ENCODE measurements at places on chromosomes 3 and 15. TPM values are rescaled to one million over a fixed set of nuclear protein-coding genes. Genes with fewer than 3 reads are reported as not detected.
A peak's percentile ranks its signal among the peaks of the same experiment; 100 is the strongest.

Gene PSTPIP1
- 1.2 TPM for total RNA-seq

Gene ACTC1
- total RNA-seq: not detected

Gene SETD2
- total RNA-seq: 35.8 TPM

Gene IQCH
- total RNA-seq: 4.4 TPM

Gene CP
- not detected for total RNA-seq

Gene ACP3
- total RNA-seq: not detected

Gene LEKR1
- total RNA-seq: 1.3 TPM

Gene RTP1
- total RNA-seq: not detected

Gene SEMA3F
- 34.6 TPM for total RNA-seq

Gene GOLGA6L9
- total RNA-seq: 4.1 TPM

Gene ANKRD34C
- not detected for total RNA-seq

Gene KLHL40
- not detected for total RNA-seq

- H3K4me1 ChIP-seq: peaks cover 6% of the 10 kb centered on the region
- DNase-seq: no peak
- no peaks in the 10 kb centered on the region for H3K27me3 ChIP-seq
- no peak overlapping the region for H3K4me3 ChIP-seq
Observed at GRCh38 chr3:40382617-40382979, 4.4 kb upstream of the ENTPD3 start.

GRCh38 chr15:70097063-70097320, 725 bp downstream of the TLE3 start:
- peaks cover 29% of the 10 kb centered on the region for H3K36me3 ChIP-seq
- peaks cover 29% of the 10 kb centered on the region for H3K4me1 ChIP-seq
- no peak for DNase-seq
- no peak overlapping the region for H3K27ac ChIP-seq
- no peaks in the 10 kb centered on the region for H3K27me3 ChIP-seq

- no peaks in the 10 kb centered on the region for H3K36me3 ChIP-seq
- H3K27me3 ChIP-seq: no peaks in the 10 kb centered on the region
- H3K4me1 ChIP-seq: no peaks in the 10 kb centered on the region
- DNase-seq: no peak
- H3K4me3 ChIP-seq: no peak overlapping the region
- no peak overlapping the region for H3K27ac ChIP-seq
Observed at GRCh38 chr15:35784745-35785144, 238.8 kb upstream of the DPH6 start.

DNA sequence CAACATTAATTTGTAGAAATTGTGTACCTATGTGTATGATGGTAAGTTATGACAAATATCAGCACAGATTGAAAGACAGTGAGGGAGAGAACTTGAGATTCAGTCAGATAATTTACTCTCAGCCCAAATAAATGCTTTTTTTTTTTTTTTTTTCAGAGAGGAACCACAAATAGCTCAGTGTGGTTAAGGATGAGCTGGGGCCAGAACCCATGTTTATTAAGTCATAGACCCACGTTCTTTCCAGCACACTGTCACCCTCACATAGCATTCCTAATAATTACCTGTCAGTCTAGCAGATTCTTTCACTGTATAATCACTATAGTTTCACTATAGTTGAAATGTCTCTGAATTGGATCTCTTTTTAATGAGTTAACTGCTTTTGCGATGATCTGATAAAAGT, 246.1 kb downstream of the ZIC1 start:
- no peaks in the 10 kb centered on the region for H3K27me3 ChIP-seq
- no peaks in the 10 kb centered on the region for H3K4me1 ChIP-seq
- H3K4me3 ChIP-seq: no peak overlapping the region
- H3K36me3 ChIP-seq: no peaks in the 10 kb centered on the region

GRCh38 chr3:61903931-61904657, 342.7 kb downstream of the PTPRG start:
- H3K27me3 ChIP-seq: no peaks in the 10 kb centered on the region
- no peak overlapping the region for H3K4me3 ChIP-seq
- peak; percentile 85 for DNase-seq
- H3K27ac ChIP-seq: peak overlapping the region; percentile 31
- H3K4me1 ChIP-seq: peaks cover 11% of the 10 kb centered on the region
- H3K36me3 ChIP-seq: peaks cover 15% of the 10 kb centered on the region

DNA sequence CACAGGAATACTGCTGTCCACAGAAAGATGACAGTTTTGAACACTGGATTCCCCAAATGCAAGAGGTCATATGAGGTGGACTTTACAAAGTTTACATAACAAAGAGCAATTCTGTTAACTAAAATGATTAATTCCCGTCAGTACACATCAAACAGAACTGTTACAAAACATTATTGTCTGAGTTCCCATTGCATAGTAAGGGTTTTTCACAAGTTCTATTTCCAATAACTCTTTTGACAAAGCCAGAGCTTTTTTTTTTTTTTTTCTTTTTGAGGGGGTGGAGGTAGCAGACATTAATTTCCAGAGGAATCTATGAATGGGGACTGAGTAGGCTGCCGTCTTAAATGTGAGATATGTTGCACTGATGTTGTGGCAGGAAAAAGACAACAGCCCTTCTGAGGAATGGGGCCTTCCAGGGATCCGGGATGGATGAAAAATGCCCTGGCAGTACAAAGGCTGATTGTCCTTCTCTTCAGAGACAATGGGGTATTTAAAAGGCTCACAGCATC, 178.1 kb upstream of the KBTBD8 start:
- H3K36me3 ChIP-seq: no peaks in the 10 kb centered on the region
- H3K27me3 ChIP-seq: peaks cover 11% of the 10 kb centered on the region
- H3K4me3 ChIP-seq: no peak overlapping the region
- H3K4me1 ChIP-seq: no peaks in the 10 kb centered on the region
- no peak for DNase-seq

GRCh38 chr3:95923496-95924210, 890.7 kb upstream of the EPHA6 start:
- peak overlapping the region; percentile 75 for H3K27ac ChIP-seq
- H3K36me3 ChIP-seq: no peaks in the 10 kb centered on the region
- H3K27me3 ChIP-seq: no peaks in the 10 kb centered on the region
- H3K4me1 ChIP-seq: peaks cover 16% of the 10 kb centered on the region

- peaks cover 19% of the 10 kb centered on the region for H3K4me1 ChIP-seq
- peaks cover 92% of the 10 kb centered on the region for H3K36me3 ChIP-seq
- no peaks in the 10 kb centered on the region for H3K27me3 ChIP-seq
- no peak overlapping the region for H3K4me3 ChIP-seq
Observed at GRCh38 chr15:51907136-51907862, 64.3 kb downstream of the LEO1 start.

DNA sequence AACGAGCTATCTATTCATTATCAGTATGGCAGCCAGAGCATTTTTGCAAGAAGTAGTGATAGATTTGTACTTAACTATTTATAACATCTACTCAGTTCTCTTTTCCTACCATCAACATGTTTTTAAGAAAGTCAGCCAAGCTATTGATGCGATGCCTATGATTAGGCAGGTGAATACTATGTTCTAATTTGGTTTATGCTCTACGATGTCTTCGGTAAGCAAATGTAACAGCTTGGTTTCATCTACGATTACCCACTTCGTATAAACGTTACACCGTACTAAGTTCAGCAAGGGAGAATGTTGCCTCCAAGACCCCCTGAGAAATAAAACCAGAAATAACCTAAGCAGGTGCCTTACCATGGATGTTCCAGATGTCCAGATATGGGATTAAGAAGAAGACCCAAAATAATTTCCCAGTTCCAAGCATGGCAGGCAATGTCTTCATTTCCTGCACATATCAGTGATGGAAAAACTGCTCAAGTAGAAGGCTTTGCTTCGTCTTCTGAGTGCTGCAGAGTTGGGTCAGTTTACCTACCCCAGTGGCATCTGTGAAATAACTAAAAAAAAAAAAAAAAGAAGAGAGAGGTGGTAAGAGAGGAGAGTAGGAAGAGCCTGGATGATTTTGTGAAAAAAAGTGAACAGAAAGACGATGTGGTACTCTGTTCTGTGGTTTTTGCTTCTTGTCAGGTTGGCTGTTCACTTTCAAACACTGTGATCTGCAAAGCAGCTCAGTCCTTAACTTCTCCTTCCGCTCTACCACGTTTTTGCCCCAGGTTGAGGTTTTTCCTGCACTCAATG, at the start of gene BTLA:
Gene BTLA, minus strand, starts transcription at position 559 of the 798 bp plus-strand sequence. Its CDS starts 114 bp downstream, at position 445.
- H3K4me3 ChIP-seq: no peak within 1 kb of the TSS
- no peaks in the 10 kb centered on the region for H3K27me3 ChIP-seq
- no peak for DNase-seq

DNA sequence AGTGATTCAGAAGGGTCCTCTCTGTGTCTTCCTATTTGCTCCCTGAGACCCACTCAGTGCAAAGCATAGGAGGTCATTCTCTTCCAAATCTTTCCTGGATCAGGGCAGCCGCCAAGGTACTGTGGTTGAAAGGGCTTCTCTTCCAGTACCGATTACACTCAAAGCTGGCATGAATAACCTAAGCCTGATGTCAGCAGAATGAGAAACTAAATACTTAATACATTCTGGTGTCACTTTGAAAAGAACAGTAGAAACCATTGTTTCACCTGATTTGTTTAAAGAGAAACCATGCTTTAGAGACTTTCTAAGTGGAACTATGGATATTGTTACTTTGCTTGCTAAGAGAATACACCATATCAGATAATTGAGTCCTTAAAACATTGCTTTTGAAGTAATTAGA, 50.2 kb downstream of the PDHB start:
- peak; percentile 31 for DNase-seq
- H3K27ac ChIP-seq: peak overlapping the region; percentile 77
- no peaks in the 10 kb centered on the region for H3K27me3 ChIP-seq
- peaks cover 25% of the 10 kb centered on the region for H3K4me1 ChIP-seq
- H3K4me3 ChIP-seq: peak overlapping the region; percentile 24
- H3K36me3 ChIP-seq: peaks cover 46% of the 10 kb centered on the region

- no peak overlapping the region for H3K4me3 ChIP-seq
- no peaks in the 10 kb centered on the region for H3K4me1 ChIP-seq
- H3K36me3 ChIP-seq: no peaks in the 10 kb centered on the region
- H3K27me3 ChIP-seq: no peaks in the 10 kb centered on the region
- DNase-seq: no peak
- no peak overlapping the region for H3K27ac ChIP-seq
Observed at GRCh38 chr3:24907106-24907505, 412.5 kb upstream of the THRB start.

DNA sequence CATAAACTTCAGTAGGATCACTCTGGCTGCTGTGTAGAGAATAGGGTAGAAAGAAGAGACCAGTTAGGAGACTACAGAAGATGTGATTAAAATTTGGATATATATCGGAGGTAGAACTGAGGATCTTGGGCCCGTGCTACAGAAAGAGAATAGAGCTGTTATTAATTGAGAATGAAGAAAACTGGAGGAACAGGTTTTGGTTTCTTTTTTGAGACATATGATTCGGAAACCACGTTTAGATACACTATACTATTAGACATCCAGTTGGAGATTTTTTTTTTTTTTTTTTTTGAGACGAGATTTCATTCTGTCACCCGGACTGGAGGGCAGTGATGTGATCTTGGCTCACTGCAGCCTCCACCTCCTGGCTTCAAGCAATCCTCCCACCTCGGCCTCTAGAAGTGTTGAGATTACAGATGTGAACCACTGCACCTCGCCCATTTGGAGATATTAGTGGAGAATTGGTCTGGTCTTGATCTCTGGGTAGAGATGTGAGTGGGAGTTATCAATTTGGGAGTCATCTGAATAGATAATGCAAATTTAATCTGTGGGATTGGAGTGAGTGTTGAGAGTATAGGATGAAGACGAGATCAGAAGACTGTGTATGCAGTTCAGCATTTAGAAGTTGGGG, 50.9 kb downstream of the TCF12 start:
- H3K27ac ChIP-seq: no peak overlapping the region
- no peak overlapping the region for H3K4me3 ChIP-seq
- no peak for DNase-seq
- peaks cover 24% of the 10 kb centered on the region for H3K4me1 ChIP-seq
- peaks cover 6% of the 10 kb centered on the region for H3K36me3 ChIP-seq

- H3K36me3 ChIP-seq: no peaks in the 10 kb centered on the region
- DNase-seq: peak; percentile 68
- no peaks in the 10 kb centered on the region for H3K27me3 ChIP-seq
Observed at GRCh38 chr3:4828279-4829030, 150.8 kb upstream of the BHLHE40 start.

DNA sequence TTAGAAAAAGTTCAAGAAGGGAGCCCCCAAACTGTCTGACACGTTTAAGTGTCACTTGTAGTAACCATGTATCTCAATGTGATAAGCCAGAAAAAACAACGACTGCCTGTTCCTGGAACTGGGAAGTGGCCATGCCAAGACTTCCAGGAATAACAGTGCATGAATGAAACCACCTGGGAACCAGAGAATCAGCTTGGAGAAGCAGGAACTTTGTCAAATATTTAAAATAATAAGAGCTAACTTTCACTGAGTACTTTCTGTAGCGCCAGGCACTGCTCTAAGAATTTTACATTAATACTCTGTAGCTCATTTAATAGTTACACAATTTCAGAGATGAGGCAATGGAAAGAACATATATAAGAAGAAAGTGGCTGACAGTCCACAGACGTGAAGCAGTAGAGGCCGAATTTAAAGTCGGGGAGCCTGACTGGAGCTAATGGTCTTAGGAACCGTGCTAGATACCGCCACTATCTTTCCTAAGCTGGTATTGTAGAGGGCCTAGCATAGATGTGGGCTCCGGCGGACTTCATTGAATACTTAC, 876 bp downstream of the PLSCR1 start:
- peak overlapping the region; percentile 96 for H3K27ac ChIP-seq
- H3K36me3 ChIP-seq: peaks cover 22% of the 10 kb centered on the region
- H3K27me3 ChIP-seq: no peaks in the 10 kb centered on the region

DNA sequence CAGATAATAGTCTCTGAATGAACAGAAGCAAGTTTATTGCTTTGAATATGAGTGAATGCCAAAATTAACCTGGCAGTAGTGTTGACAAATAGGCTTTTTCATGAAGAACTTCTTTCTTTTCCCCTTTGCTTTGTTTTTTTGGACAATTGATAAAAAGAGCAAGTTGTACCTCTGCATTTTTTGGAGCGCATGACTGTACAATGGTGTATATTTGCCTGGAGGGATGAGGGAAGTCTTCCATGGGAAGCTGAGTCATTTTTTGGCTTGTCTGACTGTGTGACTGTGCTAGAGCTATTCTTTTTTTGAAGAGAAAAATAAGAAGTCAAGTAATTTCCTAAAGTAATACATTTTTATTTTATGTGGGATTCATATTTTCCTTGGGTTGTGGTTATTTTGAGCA, 186.9 kb downstream of the KLHL25 start:
- H3K36me3 ChIP-seq: peaks cover 42% of the 10 kb centered on the region
- peak; percentile 89 for DNase-seq
- H3K4me3 ChIP-seq: no peak overlapping the region

GRCh38 chr3:169563775-169564059, 99.8 kb downstream of the MECOM start:
- no peaks in the 10 kb centered on the region for H3K36me3 ChIP-seq
- DNase-seq: no peak
- H3K4me1 ChIP-seq: no peaks in the 10 kb centered on the region

- H3K36me3 ChIP-seq: peaks cover 6% of the 10 kb centered on the region
- no peak for DNase-seq
- H3K4me3 ChIP-seq: no peak within 1 kb of the TSS
- H3K27me3 ChIP-seq: no peaks in the 10 kb centered on the region
Observed at GRCh38 chr3:13548696-13549622, at the start of gene FBLN2. Gene FBLN2 (plus strand): TSS chr3:13549125. CDS start chr3:13570356, 21,231 bp downstream.

DNA sequence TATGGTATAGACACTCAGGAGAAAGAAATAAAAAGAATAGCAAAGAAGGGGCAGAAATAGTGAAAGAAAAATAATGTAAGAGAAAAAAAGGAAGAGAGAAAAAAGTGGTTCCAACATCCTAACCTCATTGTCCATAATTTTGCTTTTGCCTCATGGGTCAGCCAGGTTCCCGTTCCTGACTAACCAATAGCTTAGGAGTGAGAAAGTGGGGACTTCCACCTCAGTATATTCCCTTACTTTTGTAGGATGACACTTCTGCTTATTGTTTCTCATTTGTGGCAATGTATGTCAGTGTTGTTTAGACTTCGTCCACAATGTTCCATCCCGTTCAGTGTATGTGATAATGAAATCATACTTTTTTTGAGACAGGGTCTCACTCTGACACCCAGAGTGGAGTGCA, 9.3 kb upstream of the SLC12A8 start:
- H3K27ac ChIP-seq: no peak overlapping the region
- no peaks in the 10 kb centered on the region for H3K4me1 ChIP-seq
- H3K27me3 ChIP-seq: no peaks in the 10 kb centered on the region
- H3K4me3 ChIP-seq: no peak overlapping the region
- DNase-seq: no peak
- peaks cover 12% of the 10 kb centered on the region for H3K36me3 ChIP-seq
